ENCODE measurements at places on chromosomes 7 and 10. TPM values are rescaled to one million over a fixed set of nuclear protein-coding genes. Genes with fewer than 3 reads are reported as not detected.

GRCh38 chr10:16297642-16298041 lies 139.2 kb upstream of the PTER start:
- no peak for DNase-seq

DNA sequence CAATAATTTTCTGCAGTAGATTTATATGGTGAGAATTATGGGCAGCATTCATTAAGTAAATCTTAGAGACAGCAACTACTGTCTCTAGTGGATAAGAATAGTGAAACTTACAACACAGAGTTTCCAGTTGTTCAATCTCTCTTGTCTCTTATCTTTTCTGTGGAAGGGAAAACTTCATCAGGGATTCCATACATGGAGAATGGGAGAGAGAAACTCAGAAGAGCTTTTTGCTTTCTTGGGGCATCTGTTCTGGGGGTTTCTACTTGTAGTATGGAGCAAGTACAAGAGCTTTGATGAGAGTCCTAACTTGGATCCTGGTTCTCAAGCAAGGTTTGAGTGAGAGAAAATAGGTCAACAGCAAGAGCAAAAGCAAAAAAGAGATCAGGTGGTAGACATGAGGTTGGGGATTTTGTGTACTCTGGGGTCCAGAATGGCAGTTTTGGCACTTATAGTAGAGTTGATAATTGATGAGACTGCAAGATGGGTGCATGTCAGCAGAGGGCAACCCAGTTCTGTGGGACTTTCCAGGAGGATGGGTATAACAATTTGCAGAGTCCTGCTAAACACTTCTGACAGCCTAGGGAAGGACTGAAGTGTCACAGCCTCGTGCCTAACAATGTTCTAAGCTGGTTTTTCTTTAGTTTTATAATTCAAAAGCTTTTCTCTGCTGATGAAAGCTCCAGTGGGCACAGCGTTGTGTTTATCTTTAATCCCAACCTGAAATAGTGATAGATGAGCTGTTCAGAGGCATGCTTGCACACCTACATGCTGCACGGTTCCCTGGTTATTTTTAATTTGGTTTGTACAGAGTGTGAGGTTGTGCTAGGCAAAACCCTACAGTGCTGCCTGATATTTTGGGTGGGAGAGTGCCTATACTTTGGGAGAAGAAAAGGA lies 32.0 kb upstream of the STRIP2 start:
- DNase-seq: no peak

DNA sequence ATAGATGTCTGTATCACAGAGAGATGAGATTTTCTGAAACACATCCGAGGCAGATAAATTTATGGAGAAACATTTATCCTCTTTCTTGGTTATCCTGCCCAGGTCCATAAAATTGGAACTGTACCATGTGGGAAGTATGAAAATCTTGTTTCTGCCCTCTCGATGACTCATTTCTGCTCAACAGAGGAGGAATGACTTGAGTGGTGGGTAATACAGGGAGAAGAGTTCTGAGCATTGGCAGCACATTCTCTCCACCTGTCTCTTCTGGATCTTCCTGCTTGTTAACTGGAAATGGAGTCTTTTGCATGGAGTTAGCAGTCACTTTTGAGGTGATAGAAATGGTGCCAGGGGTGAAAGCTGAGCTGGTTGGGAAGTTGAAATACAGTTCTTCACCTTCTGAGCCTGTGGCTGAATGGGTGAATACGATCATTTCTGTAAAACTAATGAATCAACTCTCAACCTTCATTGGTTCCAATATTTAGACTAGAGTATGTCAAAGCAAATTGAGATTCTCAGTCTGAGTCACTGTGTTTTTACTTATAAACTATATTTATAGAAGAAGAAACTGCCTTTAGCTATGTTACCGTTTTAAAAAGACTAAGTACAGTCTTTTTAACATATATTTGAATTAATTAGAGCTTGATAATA lies 945.5 kb downstream of the SORCS3 start:
- peak; percentile 3 for DNase-seq

GRCh38 chr7:147423875-147424274 lies 1166.7 kb upstream of the C7orf33 start:
- DNase-seq: no peak

AKR1C1 gene
- 238 TPM for total RNA-seq

- DNase-seq: no peak
Measured at GRCh38 chr10:48768926-48769325, 84.3 kb downstream of the WDFY4 start.

DNA sequence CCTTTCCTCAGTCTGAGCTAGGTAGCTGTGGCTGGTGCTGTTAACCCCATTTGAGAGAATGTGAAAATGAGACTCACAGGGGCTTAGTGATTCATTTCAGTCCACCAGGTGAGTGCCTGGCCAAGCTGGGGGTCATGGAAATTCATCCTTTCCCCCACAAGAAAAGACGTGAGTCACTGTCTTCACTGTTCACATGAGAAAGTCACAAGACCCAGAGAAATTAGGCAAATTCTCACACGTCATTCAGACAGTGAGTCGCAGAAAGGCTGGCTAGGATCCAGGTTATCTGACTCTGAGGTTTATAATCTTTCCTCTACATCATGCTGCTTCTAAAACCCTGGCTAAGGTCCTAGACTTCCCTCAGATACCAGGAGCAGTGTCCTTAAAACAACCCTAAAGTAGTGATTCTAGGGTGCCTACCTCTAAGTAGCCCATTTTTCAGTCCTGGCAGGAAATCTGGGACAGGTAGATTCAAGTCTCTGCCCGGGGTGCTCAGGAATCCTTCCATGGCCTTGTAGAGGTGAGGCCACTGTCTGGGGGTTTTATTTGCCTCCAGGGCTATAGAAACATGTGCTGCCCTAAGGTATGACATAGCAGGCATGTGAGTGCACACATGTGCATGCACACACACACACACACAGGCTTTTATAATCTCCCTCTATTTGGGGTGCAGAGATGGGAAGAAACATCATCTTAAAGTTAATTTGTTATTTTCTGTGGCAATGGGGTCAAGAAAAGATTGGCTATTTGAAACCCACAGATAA lies 427.9 kb upstream of the CELF2 start:
- peak; percentile 85 for DNase-seq

DNA sequence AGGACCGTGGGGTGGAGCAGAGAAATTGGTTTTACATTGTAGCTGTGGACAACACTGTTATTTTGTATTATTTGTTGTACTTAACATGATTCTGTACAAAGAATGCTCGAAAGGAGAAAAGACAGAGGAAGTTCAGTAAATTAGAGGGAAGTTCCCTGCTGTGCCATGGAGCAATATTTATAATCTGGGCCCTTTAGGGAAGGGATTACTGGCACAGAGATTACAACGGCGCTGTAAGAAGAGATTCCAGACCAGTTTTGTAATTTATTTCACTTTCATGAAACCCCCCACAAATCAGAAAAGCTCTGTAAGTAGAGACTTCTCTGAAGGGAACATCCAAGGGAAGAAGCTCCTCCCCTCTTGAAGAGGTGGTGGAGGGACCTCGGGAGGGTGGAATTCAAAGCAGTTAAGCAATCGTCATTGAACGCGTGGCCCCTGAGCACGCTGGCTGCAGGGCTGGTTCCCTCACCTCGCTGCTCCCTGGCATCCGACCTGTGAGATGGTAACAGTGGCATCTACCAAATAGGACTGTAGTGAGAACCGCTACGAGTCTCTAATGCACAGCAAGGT lies 113.5 kb downstream of the KLF6 start:
- no peak for DNase-seq

MSS51 gene
- not detected for total RNA-seq

- DNase-seq: no peak
Measured at GRCh38 chr7:12494687-12495024, 75.9 kb upstream of the SCIN start.

GRCh38 chr7:50227726-50228125 lies 76.8 kb upstream of the IKZF1 start:
- no peak for DNase-seq

DNA sequence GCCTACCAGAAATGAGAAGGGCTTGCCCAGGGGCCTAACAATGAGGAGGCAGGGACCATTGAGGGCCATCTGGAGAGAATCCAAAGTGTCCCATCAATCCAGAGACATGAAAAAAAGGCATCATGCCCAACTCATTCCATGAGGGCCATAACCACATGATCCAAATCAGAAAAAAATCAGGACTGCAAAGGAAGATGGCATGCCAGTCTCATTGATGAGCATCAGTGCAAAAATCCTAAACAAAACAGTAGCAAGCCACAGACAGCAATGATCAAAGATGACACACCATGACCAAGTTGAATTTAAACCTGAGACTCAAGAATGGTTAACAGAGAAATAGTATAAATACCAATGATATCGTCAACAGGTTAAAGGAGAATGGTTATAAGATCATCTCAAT lies 7.0 kb upstream of the CYP3A4 start:
- DNase-seq: no peak

DNA sequence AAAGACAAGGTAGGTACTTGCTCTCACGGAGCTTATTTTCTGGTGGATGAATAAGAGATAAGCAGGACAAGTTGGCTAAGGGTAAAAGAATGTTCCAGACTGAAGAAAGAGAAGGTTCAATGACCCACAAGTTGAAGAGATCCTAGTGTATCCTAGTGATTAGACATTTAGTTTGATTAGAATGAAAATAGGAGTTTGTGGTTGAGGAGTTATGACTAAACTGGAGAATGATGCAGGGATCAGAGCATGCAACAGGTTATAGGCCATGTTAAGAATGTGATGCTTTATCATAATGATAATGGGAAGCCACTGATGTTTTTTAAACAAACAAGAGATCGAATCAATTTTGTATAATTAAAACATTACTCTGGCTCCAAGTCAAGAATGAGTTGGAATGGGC lies 357.2 kb downstream of the HPSE2 start:
- no peak for DNase-seq

IKZF5 gene
- 1.9 TPM for total RNA-seq

NPSR1 gene
- not detected for total RNA-seq

- DNase-seq: no peak
Measured at GRCh38 chr7:8305104-8305503, 43.1 kb upstream of the ICA1 start.

GRCh38 chr10:91592266-91592975 lies 40.5 kb downstream of the PPP1R3C start:
- DNase-seq: no peak

- no peak for DNase-seq
Measured at GRCh38 chr7:128407233-128407589, 2.6 kb downstream of the IMPDH1 start.

GRCh38 chr7:8973601-8974000 lies 540.2 kb downstream of the NXPH1 start:
- DNase-seq: peak; percentile 32

- DNase-seq: peak; percentile 56
Measured at GRCh38 chr10:72834183-72834825, 59.2 kb upstream of the OIT3 start.

DNA sequence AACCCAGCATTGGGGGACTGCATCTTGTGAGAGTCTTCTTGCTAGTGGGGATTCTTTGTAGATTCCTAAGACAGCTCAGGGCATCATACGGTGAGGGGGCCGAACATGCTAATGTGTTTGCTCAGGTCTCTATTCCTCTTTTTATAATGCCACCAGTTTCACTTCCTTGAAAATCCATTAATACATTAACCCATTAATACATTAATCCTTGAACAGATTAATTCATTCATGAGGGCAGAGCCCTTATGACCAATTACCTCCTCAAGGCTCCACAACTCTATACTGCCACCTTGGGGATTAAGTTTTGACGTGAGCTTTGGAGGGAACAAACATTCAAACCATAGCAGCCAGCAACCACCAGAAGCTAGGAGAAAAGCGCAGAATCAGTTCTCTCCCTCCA lies 67.2 kb upstream of the POT1 start:
- DNase-seq: no peak

DNA sequence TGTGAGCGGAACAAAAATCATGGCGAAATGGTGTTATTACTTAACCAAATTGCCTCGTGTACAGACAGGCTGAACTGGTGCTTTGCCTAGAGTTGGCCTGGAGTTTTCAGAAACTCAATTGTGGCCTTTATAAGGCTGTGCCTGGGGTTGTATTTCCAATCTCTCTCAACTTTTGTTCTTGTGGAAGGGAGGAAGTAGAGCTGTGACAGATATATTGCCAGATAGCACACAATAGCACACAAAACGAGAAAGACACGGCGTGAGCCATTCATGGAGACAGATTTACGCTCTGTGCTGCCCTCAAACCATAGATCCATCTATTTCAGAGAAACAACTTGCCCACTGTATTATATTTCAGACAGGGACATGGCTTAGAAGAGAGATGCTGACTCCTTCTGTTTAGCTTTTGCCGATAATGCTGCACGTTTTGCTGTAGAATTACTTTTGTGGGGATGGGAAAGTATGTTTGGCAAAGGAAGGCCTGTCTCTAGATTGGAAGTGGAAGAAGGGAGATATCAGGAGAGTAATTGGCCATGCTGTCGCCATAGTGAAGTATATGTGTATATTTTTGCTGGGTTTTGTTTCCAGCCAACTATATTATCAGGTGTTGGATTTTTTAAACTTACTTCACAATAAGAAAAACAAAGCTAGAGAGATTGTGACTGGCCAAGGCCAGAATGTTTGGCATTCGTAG lies 80.4 kb downstream of the AUTS2 start:
- DNase-seq: no peak

- DNase-seq: no peak
Measured at GRCh38 chr10:3046210-3046779, 21.1 kb upstream of the PFKP start.

GPR37 gene
- 0.95 TPM for total RNA-seq

OPALIN gene
- total RNA-seq: not detected

GSTO2 gene
- total RNA-seq: not detected

- DNase-seq: no peak
Measured at GRCh38 chr7:135361788-135362187, 128.2 kb downstream of the STRA8 start.

DNA sequence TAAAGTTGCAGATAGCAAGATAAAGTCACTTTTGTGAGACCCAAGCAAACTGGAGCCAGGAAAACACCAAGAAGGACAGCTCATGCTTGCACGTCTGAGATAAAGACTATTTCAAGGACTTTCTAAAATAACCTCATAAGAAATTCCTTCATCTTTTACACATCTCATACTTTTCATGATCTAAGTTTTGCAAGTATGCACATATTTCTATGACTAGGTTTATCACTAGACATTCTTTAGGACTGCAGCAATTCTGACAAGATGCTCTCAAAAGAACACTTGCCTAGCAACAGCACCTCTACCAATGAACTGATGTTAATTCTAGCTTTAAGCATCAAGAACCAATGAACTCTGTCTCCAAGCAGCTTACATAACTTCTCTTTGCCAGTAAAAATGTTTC lies 457.6 kb downstream of the SEMA3D start:
- DNase-seq: no peak

DNA sequence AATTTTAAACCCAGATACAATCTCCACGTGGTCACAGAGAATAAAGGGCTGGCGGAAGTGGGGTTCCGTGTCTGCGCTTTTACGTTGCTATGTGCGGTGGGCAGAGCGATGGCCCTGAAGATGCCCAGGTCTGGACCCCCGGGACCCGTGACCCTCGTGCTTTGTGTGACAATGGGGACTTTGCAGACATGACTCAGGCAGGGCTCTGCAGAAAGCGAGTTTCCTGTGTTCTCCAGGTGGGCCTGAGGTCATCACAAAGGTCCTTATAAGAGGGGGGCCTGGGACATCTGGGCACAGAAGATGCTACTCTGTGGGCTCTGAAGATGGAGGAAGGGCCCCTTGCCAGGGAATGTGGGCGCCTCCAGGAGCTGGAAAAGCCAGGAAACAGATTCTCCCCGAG lies 95.3 kb downstream of the ELFN1 start:
- DNase-seq: no peak

GRCh38 chr7:123437447-123437995 lies 96.9 kb downstream of the IQUB start:
- DNase-seq: peak; percentile 66

- no peak for DNase-seq
Measured at GRCh38 chr10:15265056-15265455, 96.6 kb upstream of the NMT2 start.

Measured in H4 (cell line).